ENCODE measurements at places on chromosomes 1 and 21.

GRCh38 chr1:3152143-3152542 lies 83.1 kb downstream of the PRDM16 start:
- no peak for DNase-seq

DNA sequence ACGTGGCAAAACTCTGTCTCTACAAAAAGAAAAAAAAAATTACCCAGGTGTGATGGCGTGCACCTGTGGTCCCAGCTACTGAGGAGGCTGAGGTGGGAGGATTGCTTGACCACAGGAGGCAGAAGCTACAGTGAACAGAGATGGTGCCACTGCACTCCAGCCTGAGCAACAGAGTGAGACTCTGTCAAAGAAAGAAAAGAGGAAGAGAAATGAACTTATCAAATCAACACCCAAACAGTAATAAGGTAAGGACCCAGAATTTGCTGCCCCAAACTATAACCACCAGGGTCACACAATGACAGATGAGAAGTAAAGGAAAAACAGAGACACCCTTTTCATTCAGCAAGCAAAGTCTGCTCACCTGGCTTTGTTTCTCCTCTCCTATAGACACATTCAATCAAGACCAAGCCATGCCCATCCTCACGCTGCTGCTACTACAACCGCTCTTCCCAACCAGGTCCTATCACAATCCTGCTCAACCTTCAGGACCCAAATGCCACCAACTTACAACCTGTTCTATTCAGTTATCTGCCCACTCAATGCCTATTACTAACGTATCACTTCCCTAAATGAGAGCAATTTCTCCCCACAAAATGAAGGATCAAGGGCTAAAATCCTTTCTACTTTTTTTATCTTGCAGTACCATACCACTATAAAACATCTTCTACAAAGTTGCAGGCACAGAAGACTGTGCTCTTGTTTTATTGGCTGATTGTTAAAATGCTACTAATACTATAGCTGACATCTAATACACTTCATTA lies 183.5 kb downstream of the RERE start:
- DNase-seq = no peak

DNA sequence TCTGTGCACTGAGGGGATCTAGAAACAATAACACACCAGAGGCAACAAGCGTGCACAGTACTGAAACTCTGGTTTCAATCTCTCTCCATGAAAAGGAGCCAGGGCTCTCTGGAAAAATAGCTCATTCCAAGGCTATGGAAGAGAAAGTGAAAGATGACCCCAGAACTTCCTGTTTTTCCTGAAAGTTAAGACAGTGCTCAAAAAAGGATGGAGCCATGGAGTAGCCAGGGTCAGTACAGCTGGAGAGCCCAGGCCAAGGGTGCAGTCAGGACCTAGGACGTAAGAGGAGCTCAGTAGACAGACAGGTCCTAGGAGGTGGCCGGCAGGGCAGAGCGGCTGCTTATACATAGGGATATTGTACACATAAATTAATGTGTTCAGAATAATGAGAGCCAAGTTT lies 19.1 kb downstream of the NOL9 start:
- DNase-seq = no peak

DNA sequence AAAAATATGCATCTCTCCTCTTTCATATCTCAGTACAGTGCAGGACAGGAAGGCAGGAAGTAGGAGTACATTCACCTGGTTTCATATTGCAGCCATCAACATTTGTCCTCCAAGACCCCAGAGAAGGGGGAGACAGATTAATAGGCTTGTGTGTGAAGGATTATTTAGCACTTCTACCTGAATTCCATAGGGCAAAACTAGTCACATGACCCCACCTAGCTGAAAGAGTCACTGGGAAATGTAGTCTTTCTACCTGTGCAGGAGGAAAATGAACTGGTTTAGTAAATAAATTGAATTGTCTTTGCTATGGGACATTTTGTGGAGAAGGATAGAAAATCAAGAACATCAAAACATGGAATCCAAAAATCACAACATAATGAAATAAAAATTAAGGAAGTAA lies 13.9 kb upstream of the TRIM33 start:
- DNase-seq = no peak

DNA sequence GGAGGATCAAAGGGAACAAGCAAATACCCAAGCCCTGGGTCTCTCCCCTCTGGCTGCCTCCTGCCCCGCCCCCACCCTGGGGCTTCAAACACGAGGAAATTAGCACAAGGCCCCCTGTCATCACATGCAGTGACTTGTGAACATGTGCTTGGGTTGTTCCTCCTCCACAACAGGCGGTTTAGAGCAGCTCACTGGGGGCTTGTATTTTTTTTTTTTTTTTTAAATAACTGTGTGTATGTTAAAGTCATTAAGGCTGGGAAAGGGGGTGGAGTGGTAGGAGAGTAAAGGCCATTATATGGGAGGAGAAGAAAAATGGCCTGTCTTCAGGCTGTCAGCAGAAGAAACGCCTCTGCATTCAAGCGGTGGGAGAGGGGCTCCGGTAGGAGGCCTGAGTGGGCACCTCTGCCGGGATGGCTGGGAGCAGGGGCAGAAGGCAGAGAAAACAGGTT lies 64.2 kb downstream of the PLXNA2 start:
- DNase-seq = no peak

DNA sequence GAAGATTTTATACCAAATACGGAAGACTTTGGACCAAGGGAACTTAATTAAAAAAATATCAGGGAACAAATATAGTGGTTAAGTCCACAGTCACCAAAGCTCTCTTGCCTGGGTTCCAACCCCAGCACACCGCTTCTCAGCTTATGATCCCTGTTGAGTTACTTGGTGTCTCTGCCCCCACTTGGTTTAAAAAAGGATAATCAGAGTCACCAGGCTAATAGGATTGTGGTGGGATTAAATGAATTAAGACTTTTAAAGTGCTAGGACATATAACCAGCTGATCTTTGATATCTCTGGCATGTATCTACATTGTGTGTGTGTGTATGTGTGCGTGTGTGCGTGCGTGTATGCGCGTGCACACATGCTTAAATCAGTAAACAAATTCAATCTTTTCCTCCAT lies 474.7 kb upstream of the DAB1 start:
- DNase-seq = no peak

- no peak for DNase-seq
Observed at GRCh38 chr1:91730801-91731732, 154.9 kb downstream of the TGFBR3 start.

- DNase-seq = no peak
Observed at GRCh38 chr1:152148981-152149380, 10.0 kb downstream of the RPTN start.

GRCh38 chr1:64006276-64007051 lies 197.0 kb upstream of the UBE2U start:
- DNase-seq = peak; percentile 26

DNA sequence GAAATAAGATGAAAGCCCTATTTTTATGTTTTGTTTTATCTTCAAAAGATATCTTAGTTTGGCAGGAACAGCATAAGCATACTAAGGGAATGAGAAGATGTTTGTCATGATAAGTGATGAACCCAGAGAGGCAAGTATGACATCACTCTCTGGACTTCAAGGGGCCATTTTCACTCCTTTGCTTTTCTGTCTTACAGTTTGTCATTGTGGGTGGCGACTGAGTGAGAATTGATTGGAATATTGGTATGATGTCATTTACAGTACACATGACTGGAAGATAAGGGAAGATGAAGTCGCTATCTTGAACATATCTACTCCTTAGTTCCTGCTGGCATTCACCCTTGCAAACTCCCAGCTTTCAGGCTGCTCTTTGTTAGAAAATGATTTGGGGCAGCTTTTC lies 258.1 kb upstream of the RAB4A start:
- DNase-seq = no peak

- DNase-seq = no peak
Observed at GRCh38 chr1:167409183-167409582, 109.1 kb downstream of the CD247 start.
